ENCODE measurements at places on chromosomes 7 and 10.

DNA sequence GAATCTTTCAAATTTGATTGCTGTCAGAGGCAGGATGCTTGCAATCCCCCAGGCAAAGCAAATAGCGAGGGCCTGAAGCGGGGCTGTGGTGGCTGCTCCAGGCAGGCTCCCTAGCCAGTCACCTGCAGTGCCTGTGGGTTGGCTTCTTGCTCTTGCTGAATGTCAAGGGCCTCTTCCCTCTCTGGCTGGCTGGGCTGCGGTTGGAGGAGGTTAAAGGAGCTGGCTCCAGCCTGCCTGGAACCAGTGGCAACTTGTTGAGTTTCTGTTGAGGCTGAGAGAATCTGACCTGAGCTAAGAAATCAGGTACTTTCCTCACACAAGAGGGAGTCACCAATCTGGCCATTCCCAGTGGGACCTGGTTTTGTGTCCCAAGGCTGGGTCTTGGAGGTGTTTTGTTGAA is 134.7 kb downstream of the TMEM178B start:
- DNase-seq, result no peak

GRCh38 chr10:66258693-66259092 is 667.1 kb upstream of the LRRTM3 start:
- no peak for DNase-seq

DNA sequence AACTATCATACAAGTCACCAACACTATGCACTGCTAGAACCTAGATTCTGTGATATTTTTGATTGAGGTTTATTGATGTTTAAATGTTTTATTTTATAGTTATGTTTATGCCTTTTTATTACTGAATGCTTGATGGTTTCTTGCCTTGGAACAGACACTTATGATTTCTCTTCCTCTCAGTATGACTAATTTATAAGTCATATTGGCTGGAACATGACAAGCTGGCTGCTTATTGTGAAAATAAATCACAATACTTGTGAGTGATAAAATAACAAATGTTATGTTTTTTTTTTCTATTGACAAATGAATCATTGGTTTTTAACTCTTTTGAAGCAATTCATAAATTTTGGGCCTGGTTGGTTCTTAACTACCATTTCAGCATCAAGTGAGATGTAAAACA is 142.0 kb upstream of the MALRD1 start:
- DNase-seq, result no peak

DNA sequence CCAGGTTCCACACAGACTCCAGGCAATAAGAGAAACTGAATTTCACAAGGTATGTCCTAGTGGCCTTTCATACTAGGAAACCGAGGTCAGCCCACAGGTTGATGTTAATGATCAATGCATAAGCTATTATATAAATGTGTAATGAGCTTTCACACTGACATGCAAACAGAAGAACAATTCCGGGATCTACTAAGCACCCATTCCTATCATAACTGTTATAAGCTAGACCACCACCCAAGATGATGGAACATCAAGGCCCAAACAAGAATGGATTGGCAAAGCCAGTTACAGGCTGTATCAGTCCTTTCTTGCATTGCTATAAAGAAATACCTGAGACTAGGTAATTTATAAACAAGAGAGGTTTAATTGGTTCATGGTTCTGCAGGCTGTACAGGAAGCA is 15.2 kb downstream of the SORBS1 start:
- DNase-seq, result no peak

- DNase-seq, result no peak
These were observed 20.8 kb downstream of the WIPI2 start for GRCh38 chr7:5210751-5211338.
